ENCODE measurements at places on chromosomes 2 and 18. TPM values are rescaled to one million over a fixed set of nuclear protein-coding genes. Genes with fewer than 3 reads are reported as not detected.

The ACVR1C gene
- 51.1 TPM for total RNA-seq

The FIGN gene
- total RNA-seq = 9.5 TPM

The C1QL2 gene
- total RNA-seq = not detected

The LHCGR gene
- 1.1 TPM for total RNA-seq

The CD8B2 gene
- total RNA-seq = not detected

The LNPK gene
- 35.6 TPM for total RNA-seq

The NEB gene
- total RNA-seq = 0.98 TPM

The UGT1A8 gene
- total RNA-seq = not detected

The LCT gene
- total RNA-seq = not detected

The IL1RL2 gene
- not detected for total RNA-seq

The SLC5A7 gene
- not detected for total RNA-seq

The ANKAR gene
- total RNA-seq = 13.2 TPM

The SPDYA gene
- 1.4 TPM for total RNA-seq

The ABCB11 gene
- 4.6 TPM for total RNA-seq

The HADHB gene
- 173 TPM for total RNA-seq

The GPR148 gene
- not detected for total RNA-seq

The KCNS3 gene
- total RNA-seq = 3.6 TPM

The REG1B gene
- not detected for total RNA-seq

The CD8B gene
- total RNA-seq = 0.88 TPM

The HOXD13 gene
- not detected for total RNA-seq

The SLC8A1 gene
- total RNA-seq = 9.8 TPM

The GPAT2 gene
- 6.2 TPM for total RNA-seq

The TMEFF2 gene
- total RNA-seq = 0.22 TPM

The ANKRD29 gene
- 9.2 TPM for total RNA-seq

The TFCP2L1 gene
- total RNA-seq = 7.9 TPM

The RNF125 gene
- total RNA-seq = 15.6 TPM

The SCYGR4 gene
- not detected for total RNA-seq

The E2F6 gene
- total RNA-seq = 17.2 TPM

The UGT1A7 gene
- not detected for total RNA-seq

The MYOM1 gene
- total RNA-seq = 9.0 TPM

The FOXI3 gene
- not detected for total RNA-seq

The SKOR2 gene
- total RNA-seq = not detected

The CASP10 gene
- total RNA-seq = 23.2 TPM

The TBR1 gene
- total RNA-seq = not detected

The ASXL3 gene
- 0.44 TPM for total RNA-seq

The RAX gene
- total RNA-seq = not detected

The NTSR2 gene
- 1.1 TPM for total RNA-seq

The OSR1 gene
- total RNA-seq = 12.1 TPM

The MOCOS gene
- 12.8 TPM for total RNA-seq

The LBX2 gene
- 2.9 TPM for total RNA-seq

All from subcutaneous adipose tissue (tissue), 4 donors.